ENCODE measurements at places on chromosomes 12 and 14.

DNA sequence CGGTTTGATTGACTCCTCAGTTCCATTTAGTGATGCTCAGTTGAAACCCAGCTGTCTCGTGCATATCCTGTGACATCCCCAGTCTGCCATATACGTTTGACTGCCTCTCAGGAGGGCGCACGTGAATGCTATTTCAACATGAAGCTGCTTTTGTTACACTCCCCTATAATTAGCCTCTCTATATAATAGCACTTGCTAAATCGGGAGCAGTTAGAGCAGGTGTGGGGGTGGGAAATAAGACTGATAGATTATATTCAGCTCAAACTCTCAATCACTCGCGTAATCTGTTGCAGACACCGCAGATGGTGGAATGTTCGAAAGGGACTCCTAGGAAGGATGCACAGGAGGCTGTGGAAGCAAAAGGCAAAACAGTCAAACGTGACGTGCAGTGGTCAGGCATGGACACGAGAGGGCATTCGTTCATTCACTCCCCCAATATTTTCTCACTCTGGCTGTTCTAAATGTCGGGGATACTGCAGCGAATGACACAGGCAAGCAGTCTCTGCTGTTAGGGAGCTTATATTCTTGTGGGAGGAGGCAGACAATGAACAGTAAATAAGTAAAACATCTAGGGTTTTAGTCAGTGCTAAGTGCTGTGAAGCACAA lies 29.8 kb downstream of the KCNA1 start:
- DNase-seq, result no peak

DNA sequence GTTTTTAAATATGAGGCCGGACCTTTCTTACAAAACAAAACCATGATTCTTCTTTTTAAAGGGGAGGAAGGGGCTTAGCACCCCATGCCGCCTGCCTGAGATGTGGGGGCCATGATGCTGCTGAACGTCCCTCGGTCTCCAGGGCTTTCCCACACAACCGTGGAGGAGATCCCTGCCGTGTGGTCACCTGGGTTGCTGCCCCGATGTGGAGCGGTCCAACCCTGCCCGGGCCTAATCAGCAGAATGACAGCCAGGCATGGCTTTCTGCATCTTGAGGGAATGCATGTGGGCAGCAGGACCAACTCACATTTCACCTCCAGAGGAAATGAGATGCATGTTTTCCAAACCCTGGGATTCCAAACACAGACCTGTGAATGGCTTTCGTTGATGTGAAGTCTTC lies 48.9 kb upstream of the C14orf180 start:
- no peak for DNase-seq

DNA sequence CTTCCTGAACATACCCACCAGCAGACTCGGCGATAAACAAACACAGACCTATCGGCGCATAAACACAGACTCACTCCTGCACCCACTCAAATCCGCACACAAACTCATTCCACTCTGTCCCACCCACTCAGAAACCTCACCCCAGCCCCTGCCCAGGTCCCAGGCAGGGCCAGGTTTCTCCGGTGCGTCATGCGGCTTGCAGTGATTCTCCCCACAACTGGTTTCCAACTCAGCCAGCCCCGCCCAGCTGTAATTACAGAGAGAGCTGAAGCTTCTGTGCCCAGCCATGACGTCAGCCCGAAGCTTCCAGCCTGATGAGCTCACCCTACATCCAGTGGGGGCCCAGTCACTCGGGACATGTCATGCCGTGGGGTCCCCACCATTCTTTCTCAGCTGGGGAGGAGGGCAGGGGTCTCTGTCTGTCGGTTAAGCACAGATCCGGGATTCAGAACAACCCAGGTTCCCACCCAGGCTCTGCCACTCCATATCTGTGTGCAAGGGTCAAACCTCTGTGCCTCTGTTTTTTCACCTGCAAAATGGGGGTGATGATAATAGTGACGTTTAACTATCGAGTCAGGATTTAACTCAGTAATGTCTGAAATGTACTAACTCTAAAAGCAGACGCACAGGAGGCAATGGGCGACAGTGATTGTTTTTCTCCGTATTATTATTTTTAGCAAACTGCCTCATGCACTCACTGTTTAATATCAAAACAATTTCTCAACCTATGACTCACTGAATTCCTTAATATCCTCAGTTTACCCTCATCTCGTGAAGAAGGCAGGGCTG lies 2.3 kb upstream of the HSPB8 start:
- DNase-seq, result peak; percentile 69

DNA sequence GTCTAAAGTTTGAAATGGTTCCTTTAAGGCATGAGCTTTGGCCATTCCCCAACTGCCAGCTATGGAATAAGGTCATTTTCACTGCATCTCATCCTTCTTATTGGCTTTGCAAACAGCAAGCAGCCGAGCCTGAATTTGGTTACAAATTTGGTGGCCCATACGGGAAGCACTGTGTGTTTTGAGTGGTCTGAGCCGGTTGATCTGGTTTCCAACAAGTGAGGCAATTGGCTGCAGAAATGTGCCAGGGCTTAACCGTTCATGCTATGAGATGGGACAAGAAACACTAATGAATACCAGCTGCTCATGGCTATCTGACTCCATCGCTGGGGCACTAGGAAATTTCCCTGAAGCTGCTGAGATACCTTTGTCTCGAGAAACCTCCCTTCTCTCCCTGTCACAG lies 9.3 kb downstream of the EDDM3A start:
- DNase-seq, result no peak

GRCh38 chr14:73749706-73750530 lies 35.7 kb upstream of the PNMA1 start:
- no peak for DNase-seq

DNA sequence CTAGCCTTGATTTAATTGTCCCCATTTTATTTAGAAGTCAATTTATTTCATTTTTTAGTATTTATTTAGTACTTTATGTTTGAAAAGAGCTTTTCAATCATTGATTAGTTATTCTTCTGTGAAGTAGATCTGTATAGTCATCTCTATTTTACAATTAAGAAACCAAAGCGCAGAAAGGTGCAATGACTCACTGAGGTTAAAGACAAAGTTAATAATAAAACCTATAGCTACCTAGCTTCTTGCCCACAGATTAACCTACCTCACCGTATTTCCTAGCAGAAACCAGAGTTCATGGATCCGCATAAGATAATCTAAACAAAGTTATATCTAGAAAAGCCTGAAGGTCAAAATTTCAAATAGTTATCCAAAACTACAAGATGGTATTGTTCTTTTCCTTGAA lies 176.4 kb downstream of the GRIN2B start:
- no peak for DNase-seq

GRCh38 chr12:5637698-5638097 lies 205.8 kb downstream of the NTF3 start:
- no peak for DNase-seq

GRCh38 chr12:109735051-109735521 lies 21.5 kb downstream of the FAM222A start:
- no peak for DNase-seq

DNA sequence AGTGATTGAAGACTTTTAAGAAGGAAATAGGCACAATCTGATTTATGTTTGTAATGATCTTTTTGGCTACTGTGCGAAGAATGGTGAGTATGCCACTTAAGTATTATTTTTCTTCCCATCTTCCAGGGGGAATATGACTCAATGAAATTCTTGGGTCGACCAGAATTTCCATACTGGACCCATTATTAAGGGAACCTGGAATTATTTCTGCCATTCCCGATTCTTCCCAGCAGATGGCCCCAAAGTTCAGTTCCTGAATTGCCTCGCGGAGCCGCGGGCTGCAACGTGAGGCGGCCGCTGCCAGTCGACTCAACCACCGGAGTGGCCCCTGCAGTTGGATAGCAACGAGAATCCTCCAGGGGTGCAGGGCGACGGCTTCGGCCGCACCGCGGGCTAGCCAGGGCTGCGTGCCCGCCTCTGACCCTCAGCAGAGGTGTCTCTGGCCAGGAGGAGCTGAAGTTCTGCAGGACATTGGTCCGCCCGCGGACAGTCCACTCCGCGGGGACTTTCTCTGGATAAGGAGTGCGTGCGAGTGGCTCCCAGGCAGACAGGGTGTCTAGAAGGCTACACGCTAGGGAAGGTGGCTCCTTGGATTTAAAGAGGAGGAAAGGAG lies 628 bp upstream of the TSHR start:
- DNase-seq, result peak; percentile 80

GRCh38 chr14:100403105-100403504 lies 80.0 kb downstream of the SLC25A47 start:
- DNase-seq, result no peak

DNA sequence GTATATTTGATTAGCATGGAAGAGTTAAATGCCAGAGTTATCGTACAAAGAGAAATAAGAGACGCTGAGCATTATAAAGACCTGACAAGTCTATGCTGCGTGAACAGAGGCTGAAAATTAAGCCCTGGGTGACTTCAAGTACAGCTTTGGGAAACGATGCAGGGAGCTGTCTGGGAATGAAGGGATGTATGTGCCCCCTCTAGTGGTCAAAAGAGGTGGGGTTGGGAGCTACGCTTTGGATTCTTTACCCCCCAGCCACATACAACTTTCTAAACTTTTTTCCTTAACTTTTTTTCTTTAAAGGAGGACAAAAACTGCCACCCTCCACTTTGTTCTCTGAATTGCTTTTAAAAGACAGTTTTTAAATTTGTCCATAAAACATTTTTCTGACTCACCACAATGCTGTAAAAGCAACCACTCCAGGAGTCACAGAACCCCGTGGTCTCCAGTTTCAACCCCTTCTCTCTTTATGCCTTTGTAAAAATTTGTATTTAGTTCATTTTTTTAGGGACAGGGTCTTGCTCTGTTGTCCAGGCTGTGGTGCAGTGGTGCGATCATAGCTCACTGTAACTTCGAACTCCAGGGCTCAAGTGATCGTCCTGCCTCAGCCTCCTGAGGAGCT lies 59.4 kb downstream of the ZNF664 start:
- DNase-seq, result peak; percentile 59

DNA sequence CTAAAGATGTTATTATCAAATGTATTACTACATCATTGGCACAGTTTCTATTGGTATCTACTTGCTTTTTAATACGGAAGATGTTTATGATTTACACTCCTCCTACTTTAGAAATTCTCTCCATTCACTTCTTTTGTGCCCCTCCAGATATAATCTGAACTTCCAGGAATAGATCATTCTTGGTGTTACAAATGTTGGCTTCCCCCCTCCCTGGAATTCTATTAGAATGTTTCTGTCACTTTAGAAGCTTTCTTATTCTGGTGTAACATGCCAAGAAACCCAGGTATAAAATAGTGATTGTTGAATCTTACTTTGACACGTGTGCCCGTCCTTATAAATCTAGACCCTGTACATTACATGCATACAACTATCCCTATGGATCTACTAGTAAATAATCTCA lies 1.2 kb upstream of the WDR20 start:
- DNase-seq, result no peak

- no peak for DNase-seq
These were observed 106.1 kb upstream of the FSCB start for GRCh38 chr14:44613061-44613712.

DNA sequence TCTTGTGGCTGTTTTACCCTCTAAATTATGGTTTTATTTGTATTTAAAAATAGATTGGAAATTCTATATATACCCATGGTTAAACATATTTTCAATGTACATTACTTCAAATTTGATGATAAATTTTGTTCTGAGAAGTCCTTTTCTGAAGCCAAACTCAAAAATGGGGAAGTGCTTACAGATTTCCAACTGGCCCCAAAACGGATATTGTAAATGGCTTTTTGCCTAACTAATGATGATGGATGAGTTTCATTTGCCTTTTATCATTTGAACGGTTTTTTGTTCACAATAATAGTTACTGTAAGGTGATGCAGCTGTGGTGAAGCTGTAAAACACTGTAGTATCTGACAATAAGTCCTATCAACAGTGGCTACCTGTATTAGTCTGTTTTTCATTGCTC lies 136.9 kb downstream of the FUT8 start:
- no peak for DNase-seq

- DNase-seq, result peak; percentile 87
These were observed 5.8 kb upstream of the PHLDA1 start for GRCh38 chr12:76037130-76038103.

DNA sequence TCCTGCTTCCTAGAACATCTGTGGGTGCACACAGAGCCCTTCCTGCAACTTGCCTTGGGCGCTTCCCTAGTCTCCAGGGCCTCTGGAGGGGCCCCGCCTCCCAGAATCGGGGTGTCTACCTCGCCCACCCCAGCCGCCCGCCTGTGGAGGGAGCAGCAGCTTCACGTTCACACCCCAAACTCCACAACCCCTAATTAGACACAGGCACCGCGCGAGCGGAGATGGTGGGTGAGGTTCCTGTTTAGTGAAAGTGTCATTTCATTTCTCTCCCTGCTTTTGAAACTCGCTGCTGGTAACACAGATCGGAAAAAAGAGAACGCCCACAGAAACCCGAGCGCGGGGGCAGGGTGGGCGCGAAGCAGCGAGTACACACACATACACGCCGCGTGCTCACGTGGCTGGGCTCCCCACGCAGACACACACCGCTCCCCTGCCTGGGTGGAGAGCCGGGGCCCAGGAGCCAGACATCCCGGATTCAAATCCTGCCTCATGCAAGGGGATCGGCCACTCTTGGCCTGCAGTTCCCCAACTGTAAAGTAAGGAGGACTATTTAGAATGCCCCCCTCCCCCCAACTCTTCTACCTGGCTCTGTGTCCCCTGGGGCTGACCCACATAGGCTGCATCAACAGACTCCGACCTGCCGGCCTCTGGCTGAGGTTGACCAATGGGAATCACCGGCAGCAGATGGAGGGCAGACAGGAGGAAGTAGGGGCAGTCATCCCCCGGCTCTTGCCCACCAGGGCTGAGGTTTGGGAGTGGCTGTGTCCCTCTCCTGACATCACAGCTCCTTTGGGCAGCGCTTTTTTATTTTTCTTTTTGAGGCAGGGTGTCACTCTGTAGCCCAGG lies 79.2 kb upstream of the NCOR2 start:
- DNase-seq, result no peak

DNA sequence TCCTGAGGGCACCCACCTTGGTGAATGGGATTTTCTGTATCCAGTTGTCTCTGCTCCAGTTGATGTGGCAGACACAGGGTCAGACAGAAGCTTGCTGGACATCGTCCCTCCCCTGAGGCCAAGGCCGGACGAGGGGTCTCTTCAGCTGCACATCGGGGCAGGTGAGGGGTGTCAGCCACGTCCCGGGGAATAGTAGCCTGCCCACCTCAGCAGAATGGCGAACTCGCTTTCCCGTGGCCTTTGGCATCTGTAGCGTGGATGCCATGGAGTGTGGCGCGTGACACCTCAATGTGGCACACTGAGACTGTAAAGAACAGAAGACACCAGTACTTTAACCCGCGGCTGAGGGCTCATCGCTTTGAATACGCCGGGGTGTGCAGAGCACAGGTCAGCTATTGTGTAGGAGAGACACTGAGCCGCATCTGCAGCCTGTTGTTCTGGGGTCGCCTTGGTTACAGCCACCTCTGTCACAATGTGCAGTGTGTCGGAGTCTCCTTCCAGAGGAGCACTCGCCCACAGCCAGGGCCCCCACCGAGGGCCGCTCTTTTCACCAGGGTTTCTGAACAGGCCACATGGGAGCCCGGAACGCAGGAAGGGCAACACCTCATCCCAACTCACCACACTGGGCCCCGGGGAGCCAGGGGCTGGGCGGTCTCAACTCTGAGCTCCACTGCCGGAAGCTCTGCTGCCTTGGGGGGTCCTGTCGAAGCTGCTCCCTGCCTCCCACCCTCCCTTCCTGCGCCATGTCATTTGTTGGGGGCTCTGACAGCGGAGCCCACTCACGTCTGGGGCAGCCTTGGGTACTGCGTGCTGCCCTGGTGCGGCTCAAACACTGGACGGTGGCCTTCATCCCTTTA lies 77.0 kb downstream of the ADGRD1 start:
- DNase-seq, result no peak

- peak; percentile 72 for DNase-seq
These were observed 4.9 kb upstream of the MTA1 start for GRCh38 chr14:105414456-105415371.
